ENCODE measurements at places on chromosomes 5 and 9.

DNA sequence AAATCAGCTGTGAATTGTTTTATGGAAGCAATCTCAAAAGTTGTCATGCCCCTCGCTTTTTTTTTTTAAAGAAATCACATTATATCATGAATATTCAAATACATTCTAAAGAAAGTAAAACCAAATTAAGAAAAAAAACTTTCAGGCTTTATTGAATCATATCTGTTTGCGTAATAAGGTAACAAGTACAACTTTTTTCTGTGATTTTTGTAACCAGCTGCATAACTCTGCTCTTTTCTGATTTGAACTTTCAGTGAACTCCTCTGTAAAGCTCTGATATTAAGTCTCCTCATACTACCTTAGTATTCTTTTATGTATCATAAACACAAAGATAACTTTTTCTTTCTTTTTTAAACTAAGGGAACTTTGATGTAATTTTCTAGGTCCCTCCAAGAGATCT is 65.3 kb downstream of the CWC27 start:
- DNase-seq, result no peak

- DNase-seq, result no peak
Measured at GRCh38 chr9:110049699-110050450, 158.1 kb downstream of the C9orf152 start.

GRCh38 chr5:154449786-154450185 is 4.0 kb downstream of the SAP30L start:
- no peak for DNase-seq

DNA sequence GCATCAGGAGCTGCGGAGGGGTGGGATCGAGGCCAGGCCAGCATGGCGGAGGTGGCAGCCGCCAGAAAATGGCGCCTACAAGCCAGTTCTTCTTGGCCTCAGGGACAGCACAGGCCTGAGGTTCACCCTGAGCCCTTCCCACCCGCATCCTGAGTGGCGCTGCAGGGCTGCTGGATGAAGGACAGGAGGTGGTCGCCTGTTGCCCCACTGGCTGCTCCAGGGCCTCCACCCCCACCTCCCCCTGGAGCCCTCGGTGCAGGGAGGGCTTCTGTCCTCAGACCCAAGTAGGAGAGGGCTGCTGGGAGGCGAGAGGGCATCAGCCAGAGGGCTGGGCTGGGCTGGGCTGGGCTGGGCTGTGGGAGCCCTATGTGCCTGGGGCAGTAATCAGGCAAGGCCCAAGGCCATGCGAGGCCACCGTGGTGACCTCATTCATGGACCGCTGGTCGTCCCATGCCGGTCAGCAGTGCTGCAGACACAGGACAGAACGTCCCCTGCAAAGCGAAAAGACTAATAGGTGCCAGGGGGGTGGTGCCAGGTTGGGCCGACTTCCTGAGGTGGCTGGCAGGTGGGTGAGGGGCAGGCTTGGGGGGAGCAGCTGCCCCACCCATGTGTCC is 13.8 kb downstream of the GPSM1 start:
- no peak for DNase-seq

- no peak for DNase-seq
Measured at GRCh38 chr9:27304521-27304920, 7.6 kb upstream of the EQTN start.

- no peak for DNase-seq
Measured at GRCh38 chr5:146873186-146873917, 5.2 kb downstream of the PPP2R2B start.

DNA sequence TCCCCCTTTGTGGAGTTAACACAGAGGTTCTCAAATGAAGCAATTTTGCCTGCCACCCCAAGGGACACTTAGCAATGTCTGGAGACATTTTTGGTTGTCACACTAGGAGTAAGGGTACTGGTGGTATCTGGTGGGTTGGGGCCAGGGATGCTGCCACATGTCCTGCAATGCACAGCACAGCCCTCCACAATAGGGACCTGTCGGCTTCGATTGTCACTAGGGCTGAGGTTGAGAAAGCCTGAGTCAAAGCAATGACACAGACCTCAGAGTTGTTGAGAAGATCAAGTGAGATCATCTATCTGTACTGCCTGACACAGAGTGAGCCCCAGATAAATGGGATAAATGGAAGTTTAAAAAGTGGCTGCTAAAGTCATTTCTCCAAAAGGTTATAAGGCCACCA is 249.2 kb upstream of the KLF4 start:
- no peak for DNase-seq

GRCh38 chr9:26324786-26325443 is 567.7 kb downstream of the CAAP1 start:
- DNase-seq, result no peak

DNA sequence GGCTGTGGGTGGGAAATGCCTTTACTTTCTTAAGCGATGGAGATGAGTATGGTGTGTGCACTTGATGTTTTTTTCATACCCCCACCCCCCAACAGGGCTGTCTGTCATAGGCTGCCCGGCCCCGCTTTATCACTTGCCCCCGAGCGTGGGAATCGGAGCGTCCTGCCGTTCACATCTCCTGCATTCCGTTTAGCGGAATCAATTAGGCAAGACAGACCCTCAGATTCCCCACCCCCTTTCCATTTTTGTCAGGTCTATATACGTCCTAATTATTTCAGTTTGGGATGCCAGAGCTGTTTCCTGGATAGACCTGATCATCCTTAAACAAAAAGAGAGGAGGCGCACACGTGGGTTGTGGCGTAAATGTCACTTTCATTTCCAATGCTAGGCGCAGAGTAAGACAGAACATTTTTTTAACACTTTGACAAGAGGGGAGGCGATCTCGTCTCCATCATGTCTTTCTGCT is 217.2 kb downstream of the MEF2C start:
- DNase-seq, result no peak

DNA sequence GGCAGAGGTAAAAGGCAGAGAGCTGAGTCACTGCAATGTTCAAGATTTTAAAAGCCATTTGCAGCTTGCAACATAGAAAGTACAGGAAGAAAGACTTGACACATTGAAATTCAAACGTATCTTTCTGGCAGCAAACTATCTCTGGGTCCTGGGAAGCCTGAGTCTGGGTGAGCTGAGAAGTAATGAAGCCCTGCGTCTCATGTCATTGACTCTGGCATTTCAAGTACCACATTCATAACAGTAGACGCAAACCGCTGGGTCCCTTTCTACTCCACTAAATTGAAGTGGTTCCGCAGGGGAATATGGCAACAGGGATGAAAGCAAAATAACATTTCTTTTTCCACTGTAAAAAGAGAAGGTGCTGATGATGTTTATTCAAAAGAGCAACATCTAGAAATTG is 694.3 kb downstream of the BRINP1 start:
- DNase-seq, result no peak

DNA sequence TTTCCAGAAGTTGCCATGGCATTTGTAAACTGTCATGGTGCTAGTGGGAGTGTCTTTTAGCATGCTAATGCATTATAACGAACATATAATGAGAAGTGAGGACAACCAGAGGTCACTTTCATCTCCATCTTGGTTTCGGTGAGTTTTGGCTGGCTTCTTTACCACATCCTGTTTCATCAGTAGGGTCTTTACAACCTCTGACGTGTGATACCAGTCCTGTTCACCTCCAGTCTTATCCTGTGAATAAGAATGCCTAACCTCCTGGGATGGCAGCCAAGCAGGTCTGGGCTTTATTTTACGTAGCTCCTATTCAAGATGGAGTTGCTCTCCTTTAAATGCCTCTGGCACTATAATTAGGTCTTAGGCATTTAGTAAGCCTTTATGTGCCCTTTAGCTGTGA is 20.4 kb upstream of the RFK start:
- DNase-seq, result no peak

- DNase-seq, result no peak
Measured at GRCh38 chr5:17196697-17197096, 20.7 kb upstream of the BASP1 start.

DNA sequence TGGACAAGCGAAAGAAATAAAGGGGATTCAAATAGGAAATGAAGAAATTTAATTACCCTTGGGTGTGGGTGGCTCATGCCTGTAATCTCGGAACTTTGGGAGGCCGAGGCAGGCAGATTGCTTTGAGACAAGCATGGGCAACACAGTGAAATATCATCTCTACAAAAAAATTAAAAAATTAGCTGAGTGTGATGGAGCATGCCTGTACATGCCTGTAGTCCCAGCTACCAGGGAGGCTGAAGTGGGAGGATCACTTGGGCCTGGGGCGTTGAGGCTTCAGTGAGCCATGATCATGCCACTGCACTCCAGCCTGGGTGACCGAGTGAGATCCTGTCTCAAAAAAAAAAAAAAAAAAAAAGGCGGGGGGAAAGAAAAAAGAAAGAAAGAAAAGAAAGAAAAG is 4.0 kb upstream of the RCL1 start:
- no peak for DNase-seq

DNA sequence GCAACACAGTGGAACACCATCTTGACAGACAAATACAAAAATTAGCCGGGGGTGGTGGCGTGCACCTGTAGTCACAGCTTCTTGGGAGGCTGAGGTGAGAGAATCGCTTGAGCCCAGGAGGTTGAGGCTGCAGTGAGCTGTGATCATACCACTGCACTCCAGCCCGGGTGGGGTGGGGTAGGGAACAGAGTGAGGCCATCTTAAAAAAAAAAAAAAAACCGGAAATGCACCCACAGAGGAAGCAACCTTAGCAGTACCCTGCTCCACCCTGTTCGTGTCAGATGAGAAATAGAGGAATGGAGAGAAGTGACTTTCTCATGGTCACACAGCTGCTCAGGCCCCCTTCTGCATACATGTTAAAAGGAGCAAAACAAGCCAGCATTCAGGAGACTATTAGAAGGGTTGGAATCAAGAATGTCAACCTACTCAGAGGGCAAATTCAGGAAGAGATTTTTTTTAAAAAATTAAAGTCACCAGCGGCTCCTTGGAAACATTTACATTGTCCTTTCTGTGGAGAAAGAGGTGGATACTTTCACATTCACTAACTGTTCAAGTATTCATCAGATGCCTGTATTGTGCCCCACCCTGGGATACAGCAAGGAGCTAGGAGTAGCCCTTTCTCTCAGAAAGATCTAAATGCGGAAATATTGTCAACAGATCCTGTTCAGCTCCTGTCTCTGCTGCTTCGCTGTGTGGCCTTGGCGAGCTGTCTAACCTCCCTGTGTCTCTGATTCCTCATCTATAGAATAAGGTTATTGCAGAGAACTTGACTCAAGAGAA is 41.0 kb downstream of the CYFIP2 start:
- DNase-seq, result no peak

DNA sequence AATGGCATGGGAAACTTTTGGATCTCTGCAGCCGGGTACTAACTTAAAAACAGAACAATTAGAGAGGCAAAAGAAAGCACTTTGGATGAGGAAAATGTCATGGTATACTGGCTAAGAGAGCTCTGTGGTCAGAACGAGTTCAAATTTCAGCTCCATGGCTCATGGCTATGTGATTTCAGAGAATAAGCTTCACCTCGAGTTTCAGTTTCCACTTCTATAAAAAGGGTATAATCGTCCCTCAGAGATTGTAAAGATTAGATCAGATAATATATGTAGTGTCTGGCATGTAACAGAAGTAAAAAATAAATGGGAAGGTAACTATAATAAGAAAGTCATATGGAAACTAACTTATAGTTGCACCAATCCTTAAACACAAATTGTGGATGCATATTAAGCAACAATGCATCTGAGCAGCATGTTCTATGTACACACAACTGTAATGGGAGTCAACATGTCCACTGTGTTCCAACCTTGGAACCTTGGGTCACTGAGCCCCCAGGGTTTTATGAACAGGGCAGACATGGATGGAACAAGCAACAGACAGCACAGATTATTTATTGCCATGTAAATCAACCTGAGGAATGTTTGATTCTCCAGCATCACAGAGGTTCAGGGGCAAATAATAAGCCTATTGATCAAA is 145.4 kb downstream of the MAPKAP1 start:
- DNase-seq, result no peak

- no peak for DNase-seq
Measured at GRCh38 chr5:134130239-134130945, 15.9 kb downstream of the TCF7 start.

GRCh38 chr5:41748631-41749030 is 121.6 kb downstream of the OXCT1 start:
- no peak for DNase-seq

- no peak for DNase-seq
Measured at GRCh38 chr5:2751592-2752021, at the start of gene IRX2. IRX2 (minus strand) TSS chr5:2751677; CDS start chr5:2751413, 264 bp downstream.

- no peak for DNase-seq
Measured at GRCh38 chr5:173646692-173647091, 30.2 kb upstream of the BOD1 start.

GRCh38 chr5:33650911-33651310 is 210.1 kb downstream of the TARS1 start:
- no peak for DNase-seq

DNA sequence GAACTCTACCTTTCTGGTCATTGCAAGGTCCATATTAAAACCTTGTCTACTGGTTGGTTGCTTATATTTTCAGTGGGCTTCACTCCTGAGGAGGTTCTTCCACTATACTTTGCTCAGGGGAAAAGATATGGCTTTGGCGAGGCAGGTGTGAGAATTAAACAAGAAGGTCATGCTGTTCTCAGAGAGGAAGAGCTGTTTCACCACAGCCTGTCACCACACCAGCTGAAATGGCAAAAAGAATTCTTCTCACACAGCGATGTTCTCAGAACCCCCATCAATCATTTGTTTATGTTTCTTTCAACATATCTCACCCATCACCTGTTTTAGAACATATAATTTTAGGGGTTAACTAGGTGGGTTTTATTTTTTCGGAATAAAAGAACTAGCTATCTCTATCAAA is 38.6 kb downstream of the CAPSL start:
- DNase-seq, result no peak

- DNase-seq, result no peak
Measured at GRCh38 chr5:173736923-173737412, 120.5 kb upstream of the BOD1 start.

DNA sequence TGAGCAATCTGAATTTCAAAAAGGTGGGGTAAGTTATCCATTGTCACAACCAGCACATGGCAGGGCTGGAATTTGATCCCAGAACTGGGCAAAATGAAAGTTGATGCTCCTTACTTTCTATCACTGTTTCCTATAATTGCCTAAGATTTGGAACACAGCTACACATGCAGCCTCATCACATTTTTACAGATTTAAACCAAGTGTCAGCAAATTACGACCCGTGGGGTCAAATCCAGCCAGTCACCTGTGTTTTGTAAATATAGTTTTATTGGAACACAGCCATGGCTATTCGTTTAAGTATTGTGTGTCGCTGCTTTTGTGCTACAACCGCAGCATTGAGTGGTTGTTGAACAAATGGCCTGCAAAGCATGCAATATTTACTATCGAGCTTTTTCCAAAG is 94.3 kb downstream of the SREK1 start:
- DNase-seq, result no peak

DNA sequence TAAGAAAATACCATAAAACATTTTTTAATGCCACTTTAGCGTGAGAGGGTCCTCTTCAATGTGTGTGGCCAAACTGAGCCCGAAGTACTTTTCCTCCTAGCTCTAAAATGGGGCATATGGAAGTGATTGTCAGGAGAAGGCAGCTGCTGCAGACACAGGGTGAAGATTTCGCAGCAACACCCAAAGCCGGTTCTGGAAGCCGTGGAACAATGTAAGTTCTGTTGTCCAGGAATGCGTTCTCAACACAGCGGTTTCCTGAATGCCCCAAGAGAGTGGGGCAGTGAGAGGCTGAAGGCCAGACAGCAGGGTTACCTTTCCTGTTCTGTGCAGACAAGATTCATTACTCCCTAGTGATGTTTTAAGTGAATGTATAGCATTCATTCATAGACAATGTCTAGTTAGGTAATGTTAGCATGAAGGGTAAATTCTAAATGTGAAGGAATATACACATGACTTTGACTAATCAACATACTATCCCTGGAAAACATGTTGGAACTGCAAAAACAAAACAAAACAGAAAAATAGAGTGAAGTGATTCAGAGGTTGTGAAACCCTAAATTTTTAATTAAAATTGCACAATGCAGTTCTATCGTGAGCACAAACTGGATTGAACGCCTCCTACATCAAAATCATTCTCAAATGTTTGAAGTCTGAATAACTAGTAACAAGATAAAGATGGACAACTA is 197.0 kb upstream of the SEMA6A start:
- no peak for DNase-seq

Measured in KG1 (cell line).